ENCODE measurements at places on chromosomes 7 and 10. TPM values are rescaled to one million over a fixed set of nuclear protein-coding genes. Genes with fewer than 3 reads are reported as not detected.

DNA sequence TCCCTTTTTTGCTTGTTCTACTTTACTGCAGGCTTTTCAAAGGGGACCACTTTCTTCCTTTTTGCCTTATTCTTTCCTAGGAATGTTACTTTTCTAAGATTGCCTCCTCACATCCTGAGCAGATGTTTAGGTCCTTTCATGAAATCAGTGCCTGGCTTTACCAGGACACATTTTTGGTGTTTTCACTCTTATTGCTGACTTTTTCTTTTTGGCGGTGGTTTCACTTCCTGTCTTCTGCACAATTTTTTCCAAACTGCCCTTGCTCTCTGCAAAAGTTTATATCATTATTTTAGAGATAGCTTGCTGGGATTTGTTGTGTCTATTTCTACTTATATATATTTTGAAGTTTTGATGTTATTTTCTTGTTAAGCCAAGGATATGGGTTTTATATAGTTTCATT lies 332.2 kb upstream of the MTPN start:
- no peak for DNase-seq

HMX2 gene
- not detected for total RNA-seq

SEMA3E gene
- total RNA-seq = 11.8 TPM

- peak; percentile 66 for DNase-seq
Observed at GRCh38 chr7:22854158-22855048, 31.8 kb upstream of the TOMM7 start.

GRCh38 chr10:119505588-119506315 lies 36.8 kb downstream of the RGS10 start:
- DNase-seq = no peak

DNA sequence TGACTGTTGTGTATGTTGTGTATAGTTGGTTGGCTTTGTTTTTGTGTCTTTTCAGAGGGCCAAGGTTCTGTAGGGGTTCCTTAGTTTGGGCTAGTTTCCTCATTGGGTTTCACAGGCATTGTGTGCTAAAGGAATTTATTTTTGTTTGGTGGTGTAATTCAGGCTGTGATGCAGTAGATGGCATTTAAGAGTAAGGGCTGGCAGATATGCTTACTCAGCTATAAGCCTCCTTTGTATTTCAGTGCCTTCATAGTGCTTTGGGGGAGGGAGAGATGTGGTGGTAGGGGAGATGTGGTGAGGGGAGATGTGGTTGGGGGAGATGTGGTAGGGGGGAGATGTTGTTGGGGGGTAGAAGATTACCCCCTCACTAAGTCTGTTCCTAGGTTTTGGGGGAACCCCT lies 91.7 kb downstream of the SLC25A40 start:
- DNase-seq = no peak

GRCh38 chr7:112031689-112032088 lies 174.5 kb downstream of the DOCK4 start:
- DNase-seq = no peak

GRCh38 chr10:50653142-50653541 lies 29.4 kb upstream of the SGMS1 start:
- DNase-seq = no peak

DNA sequence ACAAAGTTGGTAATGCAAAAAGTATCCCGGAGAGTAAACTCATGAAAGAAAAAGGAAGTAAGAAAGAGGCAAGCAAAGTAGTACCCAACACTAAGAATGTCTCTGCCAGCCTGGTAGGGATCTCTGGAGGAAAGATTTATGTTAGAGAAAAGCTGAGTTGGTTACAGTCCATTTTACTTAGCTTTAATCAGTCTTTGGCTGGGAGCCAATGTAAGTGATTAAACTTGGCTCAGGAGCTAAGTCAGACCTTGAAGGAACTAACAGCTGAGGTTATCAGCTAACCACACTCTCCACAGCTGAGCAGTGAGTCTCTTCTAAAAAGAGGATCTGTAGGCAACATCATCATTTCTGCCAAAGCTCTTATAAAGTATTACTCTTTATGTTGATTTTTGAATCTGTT lies 148.0 kb downstream of the ANKRD7 start:
- DNase-seq = no peak

GRCh38 chr10:59283456-59284091 lies 78.8 kb downstream of the FAM13C start:
- DNase-seq = no peak

- DNase-seq = no peak
Observed at GRCh38 chr7:584820-585219, 65.2 kb upstream of the PDGFA start.

- no peak for DNase-seq
Observed at GRCh38 chr10:30645340-30645827, 15.8 kb upstream of the LYZL2 start.

GRCh38 chr7:132783824-132784223 lies 207.6 kb upstream of the PLXNA4 start:
- DNase-seq = no peak

GRCh38 chr10:71081912-71082311 lies 130.5 kb upstream of the UNC5B start:
- DNase-seq = peak; percentile 30

GRCh38 chr10:33332183-33333065 lies 2.0 kb downstream of the NRP1 start:
- no peak for DNase-seq

MYOZ1 gene
- 0.80 TPM for total RNA-seq

GRCh38 chr7:148773334-148773733 lies 74.6 kb downstream of the CUL1 start:
- no peak for DNase-seq

CCL24 gene
- 1.3 TPM for total RNA-seq

GRCh38 chr7:69816501-69816900 lies 218.2 kb downstream of the AUTS2 start:
- no peak for DNase-seq

GRCh38 chr7:54847921-54848320 lies 88.9 kb upstream of the SEC61G start:
- DNase-seq = no peak

NXPH1 gene
- 0.29 TPM for total RNA-seq

BHLHA15 gene
- total RNA-seq = 0.59 TPM

CRYGN gene
- 0.98 TPM for total RNA-seq

- peak; percentile 63 for DNase-seq
Observed at GRCh38 chr10:34637418-34637911, 177.6 kb downstream of the PARD3 start.

- no peak for DNase-seq
Observed at GRCh38 chr10:71963351-71964097, 671 bp upstream of the CHST3 start.

WEE2 gene
- total RNA-seq = not detected

GRCh38 chr10:122087436-122087835 lies 98.5 kb downstream of the TACC2 start:
- DNase-seq = no peak

DNA sequence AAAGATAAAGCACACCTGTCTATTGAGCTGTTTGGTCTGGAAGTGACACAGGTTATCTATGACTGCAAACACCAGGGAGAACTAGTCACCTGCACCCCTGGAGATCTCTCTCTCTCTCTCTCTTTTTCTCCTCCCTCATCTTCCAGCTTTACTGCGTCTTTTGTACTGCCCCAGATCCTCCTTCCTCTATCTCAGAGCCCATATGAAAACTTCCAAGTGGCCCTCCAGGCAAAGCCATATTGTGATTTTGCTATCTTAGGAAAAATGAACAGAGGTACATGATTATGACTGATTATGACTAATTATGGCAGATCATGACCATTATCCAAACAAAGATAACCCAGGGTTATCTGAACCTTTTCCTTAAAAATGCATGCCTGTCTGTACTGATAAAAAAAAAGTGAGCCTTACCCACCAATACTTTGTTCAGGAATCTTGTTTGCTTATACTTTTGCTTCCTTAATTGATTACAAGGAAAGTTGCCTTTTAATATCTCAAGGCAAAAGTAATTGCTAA lies 12.6 kb upstream of the EPHB6 start:
- DNase-seq = no peak

- no peak for DNase-seq
Observed at GRCh38 chr7:40137563-40137962, 2.8 kb downstream of the SUGCT start.

- DNase-seq = no peak
Observed at GRCh38 chr10:74888962-74889661, 62.7 kb downstream of the KAT6B start.

LBX1 gene
- total RNA-seq = not detected

GRCh38 chr7:42012786-42013360 lies 224.1 kb downstream of the GLI3 start:
- no peak for DNase-seq

DNA sequence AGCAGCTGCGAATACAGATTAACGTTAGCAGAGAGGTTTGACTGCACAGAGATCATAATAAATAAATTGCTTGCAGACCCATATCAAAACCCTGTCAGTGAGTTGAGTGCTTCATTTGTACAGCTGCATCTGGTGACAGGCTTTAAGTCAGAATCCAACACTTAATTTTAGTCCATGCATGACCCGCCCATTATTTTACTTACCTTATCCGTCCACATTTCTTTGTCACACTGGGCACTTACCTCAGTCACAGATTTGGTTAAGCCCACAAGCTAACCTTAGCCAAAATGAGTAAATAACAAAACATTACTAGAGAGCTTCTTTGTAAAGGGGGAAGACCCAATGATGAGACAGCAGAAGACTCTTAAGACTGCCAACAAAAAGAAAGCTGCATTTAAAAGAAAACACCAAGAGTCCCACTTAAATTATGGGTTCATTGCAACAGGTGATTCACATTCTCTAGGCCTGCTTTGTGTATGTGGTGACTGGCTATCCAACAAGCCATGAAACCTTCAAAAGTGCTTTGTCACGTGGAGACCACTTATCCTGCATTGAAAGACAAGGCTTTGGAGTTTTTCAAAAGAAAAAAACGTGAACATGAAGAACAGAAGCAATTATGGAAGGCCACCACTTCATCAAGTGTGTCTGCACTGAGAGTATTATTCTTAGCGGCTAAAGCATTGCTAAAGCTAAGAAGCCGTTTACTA lies 32.2 kb downstream of the PHTF2 start:
- DNase-seq = no peak

DNA sequence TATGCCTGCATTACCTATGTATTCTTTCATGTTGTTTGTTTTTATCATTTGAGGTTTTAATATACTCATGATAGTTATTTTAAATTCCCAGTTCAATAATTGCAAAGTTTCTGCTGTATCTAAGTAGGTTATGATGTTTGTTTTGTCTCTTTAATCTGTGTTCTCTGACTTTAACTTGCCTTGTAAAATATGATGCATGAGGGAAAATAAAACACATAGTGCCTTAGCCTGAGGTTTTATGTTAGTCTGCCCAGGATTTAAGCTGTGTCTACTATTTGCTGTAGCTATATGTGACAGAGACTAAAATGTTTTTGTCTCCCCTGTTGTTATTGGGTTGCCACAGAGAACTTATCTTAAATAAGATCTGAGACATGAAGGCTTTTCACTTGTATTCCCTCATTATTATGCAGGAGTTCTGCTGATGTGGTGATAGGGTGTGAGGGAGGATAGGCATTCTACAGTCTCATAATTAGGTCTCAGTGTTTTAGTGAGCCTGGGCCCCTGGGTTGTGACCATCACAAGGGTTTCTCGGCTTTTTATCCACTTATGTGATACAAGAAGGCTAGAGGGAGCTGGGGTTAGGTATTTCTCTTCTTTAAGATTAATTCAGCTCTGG lies 582.5 kb downstream of the CNTNAP2 start:
- no peak for DNase-seq

DNA sequence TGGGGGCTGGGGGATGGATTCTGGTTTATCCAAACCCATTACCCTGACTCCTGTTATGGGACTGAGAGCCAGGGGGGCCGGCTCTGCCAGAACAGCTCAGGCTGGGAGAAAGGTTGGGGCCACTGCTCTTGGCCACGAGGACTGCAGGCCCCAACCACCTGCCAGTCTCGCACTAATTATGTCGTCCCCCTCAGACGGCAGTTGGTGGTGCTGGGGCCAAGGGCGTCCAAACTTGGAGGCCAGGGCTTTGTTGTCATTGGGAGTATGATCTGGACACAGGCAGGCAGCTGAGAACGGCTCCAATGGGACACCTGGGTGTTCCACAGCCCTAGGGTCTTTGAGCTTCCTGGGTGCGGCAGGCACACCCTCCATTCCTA lies 34.7 kb downstream of the DRGX start:
- no peak for DNase-seq

DNA sequence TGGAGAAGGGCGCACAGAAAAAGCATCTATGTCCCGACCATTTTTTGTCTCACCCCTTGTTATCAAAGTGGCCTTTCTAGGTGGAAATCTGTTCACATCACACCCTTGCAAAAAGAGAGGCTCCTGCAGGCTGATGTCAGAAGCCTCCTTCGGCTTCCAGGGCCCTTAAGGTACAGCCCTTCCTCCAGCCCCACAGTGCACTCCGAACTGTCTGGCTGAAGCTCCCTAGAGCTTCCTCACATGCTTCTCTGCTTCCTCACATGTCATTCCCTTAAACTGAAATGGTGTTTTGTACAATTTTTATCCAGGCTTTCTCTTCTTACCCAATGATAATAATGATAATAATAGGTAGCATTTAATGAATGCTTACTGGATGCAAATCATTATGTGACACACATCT lies 210.3 kb downstream of the INHBA start:
- DNase-seq = no peak

GRCh38 chr10:1882180-1882579 lies 144.9 kb upstream of the ADARB2 start:
- DNase-seq = no peak

ITPRID1 gene
- not detected for total RNA-seq

DNA sequence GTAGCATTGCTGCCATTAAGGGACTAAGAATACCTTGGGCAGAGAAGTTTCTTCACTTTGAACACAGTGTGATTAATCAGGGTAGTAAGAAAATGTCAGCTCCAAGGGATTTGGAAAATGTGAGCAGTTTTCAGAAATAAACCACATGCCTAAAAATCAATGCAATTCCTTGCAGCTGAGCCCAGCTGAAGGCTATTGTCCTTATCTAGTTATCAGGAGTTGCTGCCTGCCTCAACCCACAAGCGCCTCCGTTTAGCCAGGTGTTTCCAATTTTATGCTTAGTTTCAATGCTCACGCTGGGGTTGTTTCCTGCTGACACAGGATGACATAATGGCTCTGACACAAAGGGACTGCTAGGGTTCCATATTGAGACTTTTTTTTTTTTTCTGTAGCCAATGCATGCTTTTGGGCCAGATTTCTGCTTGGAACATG lies 132.3 kb upstream of the ANK3 start:
- no peak for DNase-seq

DNA sequence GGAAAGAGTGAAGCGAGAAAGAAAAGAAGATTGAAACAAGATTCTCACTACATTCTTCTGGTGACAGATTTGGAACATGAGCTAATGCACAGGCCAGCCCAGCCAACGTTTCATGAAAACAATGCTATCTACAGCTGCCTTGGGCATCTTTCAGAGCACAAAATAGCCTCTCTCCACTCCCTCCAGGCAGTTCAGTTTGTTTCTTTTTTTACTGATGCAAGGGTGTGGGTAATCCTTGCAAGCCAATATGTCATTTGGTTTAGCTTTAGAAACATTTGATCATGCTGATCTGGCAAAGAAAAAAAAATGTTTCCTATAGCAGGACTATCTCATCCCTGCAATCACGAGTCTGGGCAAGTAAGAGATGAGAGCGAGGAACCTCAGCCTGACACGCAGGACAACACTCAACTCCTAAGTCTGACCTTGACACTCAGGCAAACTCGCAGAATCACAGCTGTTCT lies 35.9 kb downstream of the SVIL start:
- DNase-seq = no peak

Data from breast epithelium (tissue), 4 donors.